Activated T-cell treated with anti-CD3 and anti-CD28 coated beads, Interleukin-2, amount 50 U/mL, for 1 hour (primary cell): ENCODE measurements at places on chromosomes 16 and 17.

GRCh38 chr17:69900101-69900500 lies 174.9 kb upstream of the KCNJ16 start:
- DNase-seq, result no peak

DNA sequence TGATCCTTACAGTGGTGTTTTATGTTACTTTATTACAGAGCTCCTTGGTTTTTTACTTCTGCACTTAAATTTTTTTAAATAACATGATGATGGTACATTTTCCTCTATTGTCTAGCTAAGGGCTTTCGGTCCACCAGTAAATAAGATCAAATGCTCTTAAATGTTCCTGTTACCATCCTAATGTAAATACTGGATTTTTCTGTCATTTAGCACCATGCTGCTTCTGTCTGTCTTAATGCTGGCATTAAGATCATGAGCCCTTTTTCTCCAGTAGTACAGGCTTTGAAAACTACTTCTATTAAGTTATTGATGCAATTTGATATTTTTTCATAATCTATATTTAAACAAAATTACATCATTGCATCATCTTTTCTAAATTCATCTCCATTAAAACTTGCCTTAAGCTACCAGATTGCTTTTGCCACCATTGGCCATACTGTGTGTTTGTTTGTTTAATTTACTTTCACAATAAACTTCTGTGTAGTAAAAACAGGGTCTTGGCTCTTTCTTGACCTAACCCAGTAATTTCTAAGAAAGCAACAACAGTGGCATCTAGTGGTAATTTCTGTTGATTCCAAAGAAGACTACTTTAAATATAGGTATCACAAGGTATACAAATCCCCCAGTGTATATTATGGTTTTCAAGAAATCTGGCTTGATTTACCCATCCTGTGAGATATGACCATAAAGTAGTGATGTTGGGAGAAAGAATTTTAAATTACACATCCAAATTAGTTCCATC lies 9.0 kb upstream of the PHAF1 start:
- DNase-seq, result no peak

DNA sequence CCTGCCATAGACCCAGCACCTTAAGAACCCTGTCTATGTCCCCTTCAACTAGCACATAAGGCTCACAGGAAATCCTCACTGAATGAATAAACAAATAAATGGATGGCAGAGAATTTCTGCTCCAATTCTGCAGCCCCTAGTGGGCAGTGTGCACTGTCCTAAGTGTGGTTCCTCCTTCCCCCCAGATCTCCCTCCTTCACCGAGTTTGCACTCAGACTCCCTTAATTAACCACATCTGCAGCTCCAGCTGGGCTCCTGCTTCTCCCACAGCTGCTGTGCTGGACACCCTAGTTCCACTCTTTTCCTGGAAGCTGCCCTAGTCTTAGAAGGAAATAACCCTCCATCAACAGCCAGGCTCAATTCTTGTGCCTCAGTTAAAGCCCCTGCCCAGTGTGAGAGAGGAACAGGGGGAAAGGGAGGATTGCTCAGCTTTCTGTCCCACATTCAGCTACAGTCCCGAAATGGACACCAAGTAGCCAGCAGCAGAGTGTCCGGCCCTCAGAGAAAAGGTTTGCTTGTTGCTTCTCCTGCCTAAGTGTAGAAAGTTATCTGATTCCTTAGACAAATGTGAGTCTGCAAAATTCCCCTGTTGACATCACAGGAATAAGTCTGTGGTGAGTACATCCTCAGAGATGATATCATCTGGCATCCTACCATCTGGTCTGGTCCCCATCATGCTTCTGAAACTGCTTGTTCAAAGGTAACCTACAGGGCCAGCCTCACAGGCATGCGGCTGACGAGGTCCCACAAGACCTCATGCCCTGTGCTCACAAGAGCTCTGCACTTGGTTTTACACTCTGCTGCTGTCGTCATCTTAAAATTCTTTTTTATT lies 12.3 kb downstream of the LRRC3C start:
- DNase-seq, result no peak

DNA sequence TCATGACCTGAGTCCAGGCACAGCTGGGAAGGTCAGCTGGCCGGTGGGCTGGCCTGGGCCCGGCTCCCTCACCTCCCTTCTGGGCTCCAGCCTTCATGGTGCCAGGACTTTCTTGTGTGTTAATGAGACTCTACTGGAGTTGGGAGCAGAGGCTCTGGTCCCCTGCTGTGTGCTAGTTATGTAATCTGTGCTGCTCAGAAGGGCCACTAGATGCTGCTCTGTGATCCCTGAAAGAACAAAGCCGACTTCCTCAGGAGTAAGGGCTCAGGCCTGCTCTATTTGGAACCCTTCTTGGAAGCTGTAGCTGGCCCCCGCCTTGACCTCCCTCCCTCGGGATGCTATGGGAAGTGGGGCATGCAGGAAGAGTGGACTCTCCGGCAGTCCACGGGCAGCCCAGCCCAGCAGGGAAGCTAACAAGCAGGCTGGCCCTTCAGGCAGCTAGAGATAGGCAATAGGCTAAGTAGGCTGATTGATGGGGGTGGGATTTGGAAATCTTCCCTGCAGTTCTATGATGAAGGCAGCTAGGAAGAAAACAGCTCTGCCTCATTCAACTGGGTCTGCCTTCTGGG lies 3.3 kb upstream of the CDK5R1 start:
- peak; percentile 44 for DNase-seq

DNA sequence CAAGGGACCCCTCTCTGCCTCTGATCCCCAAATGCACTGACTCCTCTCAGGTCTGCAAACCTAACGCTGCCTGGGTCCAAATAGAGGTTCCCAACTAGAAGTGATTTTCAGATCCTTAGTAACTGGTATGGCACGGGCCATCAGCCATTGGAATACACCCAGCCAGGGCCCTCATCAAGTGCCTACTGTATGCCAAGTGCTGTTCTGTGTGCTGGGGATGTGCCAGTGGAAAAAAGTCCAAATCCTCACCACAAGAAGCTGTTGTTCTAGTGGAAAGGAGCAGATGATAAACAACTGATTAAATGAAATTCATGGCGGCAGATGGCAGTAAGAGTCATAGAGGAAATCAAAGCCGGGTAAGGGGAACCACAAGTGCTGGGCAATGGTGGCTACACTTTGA lies 57.2 kb upstream of the MED9 start:
- DNase-seq, result no peak

GRCh38 chr17:78163881-78164747 lies 4.3 kb upstream of the SYNGR2 start:
- DNase-seq, result no peak

DNA sequence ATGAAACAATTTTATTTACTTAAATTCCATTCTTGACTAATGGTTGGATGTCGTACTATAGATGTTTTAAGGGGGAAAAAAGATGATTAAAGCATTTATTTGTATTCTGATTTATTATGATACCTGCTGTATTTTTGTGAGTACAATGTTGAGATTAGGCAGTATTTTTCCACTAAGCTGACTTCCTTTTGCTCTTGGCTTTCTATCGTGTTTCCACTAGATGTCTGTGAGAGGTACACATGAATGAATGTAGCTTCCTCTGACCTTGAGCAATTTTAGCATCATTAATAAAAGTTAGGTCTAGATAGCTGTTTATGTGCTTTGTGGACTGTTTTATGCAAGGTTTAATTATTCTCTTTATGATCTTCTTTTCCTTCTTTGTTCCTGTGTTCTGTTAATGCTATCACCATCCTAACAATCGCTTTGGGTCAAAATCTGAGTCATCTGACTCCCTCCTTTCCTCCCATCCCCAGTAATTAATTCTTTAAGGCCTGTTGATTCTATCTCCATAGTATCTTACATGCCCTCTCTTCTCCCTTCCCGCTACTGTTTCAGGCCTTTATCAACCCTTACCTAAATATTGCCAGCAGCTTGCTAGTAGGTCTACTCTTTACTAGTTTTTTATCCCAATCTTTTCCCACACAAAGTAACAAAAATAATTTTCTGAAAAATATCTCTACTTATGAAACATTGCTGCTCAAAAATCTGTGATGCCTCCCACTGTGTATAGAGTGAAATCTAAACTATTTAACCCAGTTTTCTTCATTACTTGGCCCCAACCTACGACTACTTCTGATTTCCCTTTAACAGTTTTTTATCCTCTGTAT lies 76.0 kb downstream of the VMP1 start:
- no peak for DNase-seq

GRCh38 chr16:1871974-1872635 lies at the start of gene MEIOB:
MEIOB (minus strand) TSS chr16:1872164; CDS start chr16:1868175, 3,989 bp downstream.
- peak; percentile 61 for DNase-seq

GRCh38 chr17:60305141-60305540 lies 86.8 kb downstream of the USP32 start:
- no peak for DNase-seq
